ENCODE measurements at places on chromosomes 6 and 20.

DNA sequence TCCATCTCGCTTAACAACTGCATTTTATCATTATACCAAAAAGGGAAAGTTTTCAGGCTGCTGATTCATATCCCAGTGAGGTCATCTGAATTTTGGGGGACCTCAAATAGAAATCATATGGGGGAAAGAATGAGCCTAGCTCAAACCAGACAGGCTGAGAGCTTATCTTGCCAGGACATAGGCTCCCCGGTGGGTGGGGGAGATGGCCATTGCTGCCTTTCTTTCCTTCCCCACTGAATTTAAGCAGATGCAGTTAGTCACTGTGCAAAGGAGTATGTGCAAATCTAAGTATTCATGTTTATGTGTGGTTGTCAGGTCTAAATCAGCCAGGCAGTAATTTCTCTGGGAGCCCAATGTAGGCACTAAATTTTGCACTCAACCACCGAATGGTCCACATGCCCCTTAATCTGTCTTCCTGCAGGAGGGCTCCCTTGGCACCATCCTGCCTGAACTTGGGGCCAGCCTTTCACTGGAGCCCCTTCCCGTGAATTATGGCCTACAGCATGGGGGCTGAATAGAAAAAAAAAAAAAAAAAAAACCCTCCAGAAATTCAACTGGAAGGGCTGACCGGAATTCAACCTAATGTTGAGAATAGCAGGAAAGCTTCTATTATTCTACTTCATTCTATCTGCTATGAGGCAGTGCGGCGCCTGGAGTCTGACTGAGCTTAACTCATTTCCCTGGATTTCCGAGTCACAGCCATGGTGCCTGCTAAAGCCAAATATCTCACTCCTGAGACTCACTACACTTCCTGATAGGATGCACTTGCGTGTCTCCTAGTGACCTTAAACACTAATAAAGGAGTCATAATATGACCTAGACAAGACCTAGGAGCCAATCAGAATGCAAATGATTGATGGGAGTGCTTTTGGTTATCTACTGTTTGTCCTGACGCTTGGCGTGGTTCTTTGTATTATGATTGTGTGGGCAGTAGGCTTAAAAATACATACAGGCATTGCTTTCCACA is 161.5 kb upstream of the HEY2 start:
- no peak for DNase-seq

DNA sequence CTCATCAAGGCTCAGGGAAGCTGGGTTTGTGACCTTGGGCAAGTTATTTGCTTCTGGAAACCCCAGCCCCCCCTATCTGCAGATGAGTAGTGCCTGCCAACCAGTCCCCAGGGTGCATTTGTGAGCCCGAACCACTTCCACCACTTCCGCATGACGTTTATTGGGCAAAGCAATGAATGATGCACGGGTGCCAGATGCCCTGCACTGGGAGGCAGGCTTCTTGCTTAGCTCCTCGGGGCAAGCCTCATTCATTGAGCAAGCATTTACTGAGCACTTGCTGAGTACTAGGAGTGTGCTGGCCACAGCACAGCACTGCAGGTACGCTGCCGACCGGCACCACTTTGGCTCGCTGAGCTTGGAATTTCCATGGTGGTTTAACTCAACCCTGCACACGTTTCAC is 60.2 kb downstream of the GNAS-AS1 start:
- no peak for DNase-seq

DNA sequence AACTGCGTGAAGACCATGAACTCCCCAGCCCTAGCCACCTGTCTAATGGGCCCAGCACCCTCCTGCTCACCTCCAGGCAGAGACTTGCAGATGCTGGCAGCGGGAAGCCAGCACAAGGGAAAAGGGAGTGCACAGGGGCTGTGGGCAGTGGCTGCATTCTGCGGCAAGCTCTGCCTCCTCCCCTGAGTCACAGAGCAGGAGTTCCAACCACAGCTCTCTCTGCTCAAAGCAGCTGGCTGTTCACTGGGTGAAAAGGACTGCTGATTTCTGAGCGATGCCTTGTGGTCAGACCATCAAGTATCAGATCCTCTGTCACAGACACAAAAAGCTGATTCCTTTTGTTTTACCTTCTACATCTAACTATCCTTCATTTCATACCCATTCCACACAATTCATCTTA is 10.5 kb downstream of the NKX2-2 start:
- no peak for DNase-seq

- DNase-seq = peak; percentile 10
Observed at GRCh38 chr6:2030682-2031244, 214.6 kb downstream of the GMDS start.

DNA sequence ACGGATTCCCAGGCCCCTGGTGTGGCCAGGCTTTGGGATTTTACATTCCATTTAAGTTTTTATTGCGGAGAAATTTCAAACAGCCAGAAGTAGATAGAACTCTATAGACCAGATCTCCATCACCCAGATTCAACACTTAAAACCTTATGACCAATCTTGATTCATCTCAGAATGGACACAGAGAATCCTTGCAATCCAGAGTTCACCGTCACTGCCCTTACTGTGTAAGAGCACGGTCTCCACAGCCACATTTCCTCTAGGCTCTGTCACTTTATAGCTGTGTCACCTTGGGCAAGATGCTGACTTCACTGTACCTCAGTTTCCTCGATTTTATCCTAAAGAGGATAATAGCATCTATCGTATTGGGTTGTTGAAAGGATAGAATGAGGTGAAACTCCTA is 979 bp downstream of the ZNF133 start:
- DNase-seq = no peak

- no peak for DNase-seq
Observed at GRCh38 chr6:34177181-34177591, 31.3 kb upstream of the GRM4 start.

GRCh38 chr6:42029062-42029685 is 21.1 kb upstream of the TAF8 start:
- DNase-seq = no peak

DNA sequence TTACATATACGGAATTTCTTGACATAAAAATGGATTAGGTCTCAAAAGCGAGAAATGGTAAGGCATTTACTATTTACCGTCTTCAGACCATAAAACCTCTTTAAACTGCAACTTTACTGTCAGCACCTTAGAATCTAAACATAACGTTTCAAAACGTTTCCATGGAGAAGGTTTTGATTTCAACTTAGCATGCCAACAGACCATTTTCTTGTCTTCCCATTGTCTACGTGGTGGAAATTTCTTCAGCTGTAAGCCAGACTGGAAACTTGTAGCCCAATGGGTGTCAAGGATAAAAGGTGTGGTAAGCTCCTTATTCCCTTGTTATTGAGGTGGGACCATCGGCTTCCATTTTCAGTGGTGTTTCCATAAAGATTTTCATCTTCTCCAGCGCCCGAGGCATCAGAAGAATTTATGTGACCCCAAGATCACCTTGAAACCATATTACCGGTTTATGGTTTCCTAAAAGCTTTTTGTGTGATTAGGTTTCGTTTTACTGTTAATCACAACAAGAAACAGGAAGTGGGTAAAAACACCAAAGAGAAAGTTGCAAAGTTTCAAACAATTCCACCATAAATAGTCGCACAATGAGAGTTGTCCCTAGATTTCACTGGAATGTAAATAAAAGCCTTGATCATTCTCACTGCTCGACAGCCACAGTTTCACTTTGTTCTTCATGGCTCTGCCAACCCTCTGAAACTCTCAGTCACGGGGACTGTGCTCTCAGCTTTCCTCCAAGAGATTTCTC is 63.0 kb upstream of the CD2AP start:
- no peak for DNase-seq

- DNase-seq = no peak
Observed at GRCh38 chr20:36974660-36975059, 23.2 kb upstream of the SAMHD1 start.

- DNase-seq = no peak
Observed at GRCh38 chr20:24828992-24829648, 119.9 kb upstream of the CST7 start.

DNA sequence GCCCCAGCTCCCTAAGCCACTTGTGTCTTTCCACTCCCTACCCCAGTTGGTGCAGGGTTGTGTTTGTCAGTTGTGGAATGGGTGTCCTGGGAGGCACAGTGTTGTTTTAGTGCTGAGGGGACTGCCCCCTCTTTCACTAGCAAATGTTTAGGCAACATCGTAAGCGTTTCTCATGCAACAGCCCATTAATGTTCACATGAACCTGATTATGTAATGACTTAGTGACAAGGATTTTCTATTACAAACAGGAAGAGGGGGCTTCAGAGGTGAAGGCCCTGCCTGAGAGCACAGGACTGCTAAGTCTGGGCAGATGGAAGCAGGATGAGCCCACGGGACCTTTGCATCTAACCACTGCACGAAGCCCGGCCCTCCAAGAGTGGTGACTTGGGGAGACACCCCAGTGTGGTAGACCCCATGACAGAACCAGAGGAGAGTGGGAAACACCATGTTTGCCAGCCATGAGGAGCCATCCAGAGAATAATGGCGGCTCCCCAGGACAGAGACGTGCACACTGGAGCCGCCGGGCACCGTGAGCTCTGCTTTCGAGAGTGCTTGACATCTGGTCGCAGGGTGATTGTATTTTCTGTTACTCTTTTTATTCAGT is 339.7 kb downstream of the THBS2 start:
- DNase-seq = no peak

DNA sequence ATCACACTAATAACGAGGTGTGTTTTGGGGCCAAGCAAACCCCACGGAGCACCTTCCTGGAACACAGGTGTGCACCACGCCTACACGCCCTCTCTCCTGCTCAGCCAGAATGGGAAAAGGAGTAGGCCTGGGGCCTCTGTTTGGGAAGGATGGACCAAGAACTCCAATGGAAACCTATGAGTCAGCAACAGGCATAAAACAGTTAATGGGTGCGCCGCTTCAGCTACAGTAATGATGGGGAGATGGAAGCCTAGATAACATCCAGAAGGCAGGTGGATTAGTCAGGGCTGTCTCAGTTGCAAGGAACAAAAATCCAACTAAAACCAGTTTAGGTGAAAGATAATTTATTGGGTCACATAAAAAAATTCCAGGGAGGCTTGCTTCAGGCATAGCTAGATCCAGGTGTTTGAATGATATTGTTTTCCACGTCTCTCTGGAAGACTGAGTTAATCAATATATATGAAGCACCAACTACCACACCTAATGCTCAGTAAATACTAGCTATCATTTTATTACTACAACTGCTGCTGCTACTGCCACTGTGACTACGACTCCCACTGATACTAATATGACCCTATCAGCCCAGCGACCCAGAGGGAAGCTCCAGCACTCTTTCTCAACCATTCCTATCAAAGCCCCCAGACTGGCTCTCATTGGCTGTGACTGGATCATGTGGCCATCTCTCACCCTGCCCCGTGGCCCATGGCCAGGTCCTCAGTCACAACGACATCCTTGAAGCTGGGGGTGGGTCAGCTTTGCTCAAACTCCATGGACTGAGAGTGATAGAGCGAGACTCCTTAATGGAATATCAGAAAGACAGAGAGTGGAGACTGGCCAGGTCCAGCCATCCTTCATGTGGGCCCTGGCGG is 155.2 kb upstream of the PTPN1 start:
- no peak for DNase-seq

DNA sequence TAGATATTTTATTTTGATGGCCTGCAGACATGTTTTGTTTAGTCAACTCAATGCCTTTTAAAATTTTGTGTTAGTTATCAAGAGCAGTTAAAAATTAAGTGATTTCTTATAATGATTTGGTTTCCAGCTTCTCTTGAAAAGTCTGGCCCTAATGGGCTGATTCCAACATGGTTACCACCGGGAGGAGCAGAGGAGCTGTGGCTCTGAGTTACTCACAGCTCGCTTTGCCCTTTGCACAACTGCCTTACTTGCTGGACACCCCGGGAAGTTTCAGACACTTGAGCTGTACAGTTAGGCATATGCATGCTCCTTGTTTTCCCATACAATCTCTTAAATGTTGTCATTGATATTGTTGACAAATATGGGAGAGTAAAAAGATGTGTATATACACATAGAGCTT is 173.1 kb upstream of the MMS22L start:
- no peak for DNase-seq

- DNase-seq = no peak
Observed at GRCh38 chr20:62923669-62924441, 2.5 kb downstream of the DIDO1 start.

DNA sequence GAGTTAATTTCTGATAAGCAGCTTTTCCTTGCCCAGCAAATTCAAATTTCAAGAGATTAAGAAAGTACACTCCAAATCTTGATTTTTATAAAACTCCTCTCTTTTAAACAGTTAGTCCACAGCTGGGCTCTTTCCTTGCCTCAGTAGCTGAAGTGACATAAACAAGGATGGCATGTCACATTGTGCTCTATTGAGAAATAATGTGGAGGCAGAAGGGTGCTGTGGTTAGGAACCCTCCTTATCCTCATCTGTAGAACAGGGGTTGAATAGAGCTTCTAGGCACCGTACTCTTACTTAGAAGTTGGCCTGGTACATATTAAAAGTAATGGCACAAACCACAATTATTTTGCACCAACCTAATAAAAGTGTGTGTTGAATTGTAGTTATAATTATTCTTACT is 70.3 kb downstream of the RSPO3 start:
- DNase-seq = no peak

DNA sequence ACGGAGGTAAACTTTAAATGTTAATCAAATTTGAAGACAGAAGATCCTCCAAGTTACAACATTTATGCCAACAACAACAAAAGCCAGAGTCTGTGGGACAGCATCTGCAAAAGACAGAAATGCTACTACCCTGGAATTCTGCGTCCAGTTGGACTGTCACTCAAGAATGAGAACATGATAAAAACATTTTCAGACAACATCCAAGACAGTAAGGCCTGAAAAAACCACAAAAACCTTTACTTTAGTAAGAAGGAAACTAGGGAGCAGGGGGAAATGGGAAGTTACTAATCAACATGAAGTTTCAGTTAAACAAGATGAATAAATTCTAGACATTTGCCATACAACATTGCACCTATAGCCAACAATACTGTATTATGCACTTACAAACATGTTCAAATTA is 77.6 kb downstream of the MLIP start:
- DNase-seq = no peak

DNA sequence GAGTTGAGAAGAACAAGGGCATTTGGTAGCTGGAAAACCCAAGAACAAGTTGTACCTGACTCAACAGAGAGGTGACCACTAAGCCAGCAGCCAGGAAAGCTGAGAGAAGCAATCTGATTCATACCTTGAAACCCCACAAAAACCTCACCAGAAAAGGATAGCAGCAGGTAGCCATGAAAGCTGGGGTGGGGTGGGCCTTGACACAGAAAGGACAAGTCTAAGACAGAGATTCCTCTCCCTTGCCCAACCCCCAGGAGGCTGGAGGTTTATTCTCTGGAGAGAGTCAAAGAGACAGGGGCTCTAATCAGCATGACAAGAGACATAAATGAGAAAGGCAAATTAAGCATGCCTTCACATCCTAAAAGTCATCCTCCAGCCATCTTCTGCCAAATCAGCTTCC is 151.7 kb upstream of the DST start:
- DNase-seq = no peak

GRCh38 chr6:11491596-11492463 is 45.7 kb upstream of the TMEM170B start:
- no peak for DNase-seq

DNA sequence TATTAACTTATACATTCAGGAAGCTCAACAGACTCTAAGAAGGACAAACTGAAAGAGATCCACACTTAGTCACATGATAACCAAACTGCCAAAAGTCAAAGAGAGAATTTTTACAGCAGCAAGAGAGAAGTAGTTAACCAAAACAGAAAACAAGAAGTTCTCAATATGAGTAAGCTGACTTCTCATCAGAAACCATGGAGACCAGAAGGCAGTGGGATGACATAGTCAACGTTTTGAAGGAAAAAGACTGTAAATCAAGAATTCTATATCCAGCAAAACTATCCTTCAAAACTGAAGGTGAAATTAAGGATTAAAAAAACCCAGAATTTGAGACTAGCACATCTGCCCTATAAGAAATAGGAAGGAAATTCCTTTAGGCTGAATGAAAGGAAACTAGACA is 60.4 kb downstream of the COL19A1 start:
- DNase-seq = no peak
